ENCODE measurements at places on chromosomes 1 and 21.

- no peak for DNase-seq
Observed at GRCh38 chr1:226981386-226981817, 41.3 kb downstream of the COQ8A start.

DNA sequence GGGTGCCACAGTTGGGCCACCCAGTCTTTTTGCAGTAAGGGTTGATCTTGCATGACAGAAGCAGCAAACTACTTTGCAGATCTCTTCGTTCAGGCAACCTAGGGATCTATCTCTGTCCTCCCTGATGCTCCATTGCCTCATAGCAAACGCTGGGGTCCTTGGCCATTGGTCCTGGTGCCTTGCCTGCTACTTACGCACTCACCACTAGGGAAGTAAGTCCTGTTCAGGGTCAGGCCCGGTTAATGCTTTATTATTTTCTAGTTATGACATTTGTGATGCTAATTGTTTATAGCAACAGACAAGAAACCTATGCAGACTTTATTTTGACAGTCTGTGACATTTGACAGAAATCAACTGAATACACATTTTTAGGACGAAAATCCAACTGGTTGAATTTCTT lies 326.5 kb upstream of the FMN2 start:
- DNase-seq, result no peak

- DNase-seq, result no peak
Observed at GRCh38 chr1:90836345-90836679, 119.2 kb upstream of the BARHL2 start.

GRCh38 chr1:211589782-211590721 lies 11.1 kb upstream of the SLC30A1 start:
- DNase-seq, result no peak

GRCh38 chr1:155873860-155874259 lies 14.5 kb downstream of the SYT11 start:
- DNase-seq, result no peak

DNA sequence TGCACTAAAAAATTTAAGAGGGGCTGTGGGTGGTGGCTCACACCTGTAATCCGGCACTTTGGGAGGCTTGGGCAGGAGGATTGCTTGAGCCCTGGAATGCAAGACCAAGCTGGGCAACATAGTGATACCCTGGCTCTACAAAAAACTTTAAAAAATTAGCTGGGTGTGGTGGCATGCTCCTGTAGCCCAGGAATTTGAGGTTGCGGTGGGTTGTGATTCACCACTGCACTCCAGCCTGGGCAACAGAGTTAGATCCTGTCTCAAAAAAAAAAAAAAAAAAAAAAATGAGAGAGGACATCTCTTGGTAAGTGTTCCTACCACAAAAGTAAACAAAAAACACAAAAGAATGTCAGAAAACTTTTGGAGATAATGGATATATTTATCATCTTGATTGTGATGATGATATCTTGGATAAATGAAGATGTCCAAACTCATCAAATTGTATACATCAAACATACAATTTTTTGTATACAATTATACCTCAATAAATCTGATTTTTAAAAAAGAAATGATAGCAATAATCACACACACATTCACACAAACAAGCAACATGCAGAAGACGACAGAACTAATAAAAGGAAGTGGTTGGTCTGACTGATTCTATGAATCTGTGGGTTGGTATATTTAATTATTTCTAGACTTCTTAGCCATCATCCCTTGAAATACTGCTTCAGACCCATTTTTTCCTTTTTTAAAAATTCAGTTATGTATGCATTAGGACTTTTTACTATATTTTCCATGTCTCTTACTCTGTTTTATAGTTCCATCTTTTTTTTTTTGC lies 465.9 kb downstream of the PLA2G4A start:
- DNase-seq, result no peak

GRCh38 chr1:151976015-151976343 lies 17.7 kb downstream of the S100A10 start:
- DNase-seq, result no peak

Measured in stimulated activated CD4-positive, alpha-beta T cell treated with anti-CD3 and anti-CD28 coated beads, TNF-alpha, amount 100 ng/mL, for 1 hour (primary cell).